Activated CD8-positive, alpha-beta memory T cell treated with anti-CD3 and anti-CD28 coated beads for 24 hours (primary cell): ENCODE measurements at places on chromosomes 11 and 22.

- no peak for DNase-seq
Observed at GRCh38 chr22:31893460-31893859, 50.9 kb upstream of the YWHAH start.

DNA sequence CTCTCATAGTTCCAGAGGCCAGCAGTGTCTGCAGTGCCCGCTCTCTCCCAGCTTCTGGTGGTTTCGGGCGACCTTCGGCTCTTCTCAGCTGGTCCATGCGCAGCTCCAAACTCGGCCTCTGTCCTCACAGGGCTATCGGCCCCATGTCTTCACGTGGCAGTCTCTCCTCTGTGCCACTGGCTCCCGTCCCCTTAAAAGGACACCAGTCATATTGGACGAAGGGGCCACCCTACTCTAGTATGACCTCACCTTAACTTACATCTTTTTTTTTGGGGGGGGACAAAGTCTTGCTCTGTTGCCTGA is 13.8 kb downstream of the LTO1 start:
- no peak for DNase-seq

- DNase-seq: no peak
Observed at GRCh38 chr11:127340438-127340837, 339.9 kb upstream of the KIRREL3 start.

- no peak for DNase-seq
Observed at GRCh38 chr11:19874266-19874665, 161.6 kb downstream of the NAV2 start.

DNA sequence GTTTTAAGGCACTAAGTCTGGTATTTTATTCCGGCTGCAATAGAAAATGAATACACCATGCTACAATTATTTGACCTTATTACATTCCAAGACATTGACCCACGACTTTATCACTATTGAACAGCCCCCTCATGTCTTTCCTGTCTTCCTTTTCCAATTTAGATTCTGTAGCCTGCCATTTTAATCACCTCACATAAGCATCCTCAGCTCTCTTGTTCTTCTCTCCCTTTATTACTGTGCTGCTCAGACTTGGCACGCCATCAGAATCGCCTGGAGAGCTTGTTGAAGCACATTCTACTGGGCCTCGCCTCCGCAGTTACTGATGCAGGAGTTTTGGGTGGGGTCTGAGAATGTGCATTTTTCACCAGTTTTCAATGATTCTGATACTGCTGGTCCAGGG is 38.7 kb upstream of the SWAP70 start:
- DNase-seq: no peak

- no peak for DNase-seq
Observed at GRCh38 chr11:124834526-124835180, 30.6 kb upstream of the ROBO3 start.

- no peak for DNase-seq
Observed at GRCh38 chr11:66292543-66293332, 1.0 kb downstream of the TMEM151A start.

DNA sequence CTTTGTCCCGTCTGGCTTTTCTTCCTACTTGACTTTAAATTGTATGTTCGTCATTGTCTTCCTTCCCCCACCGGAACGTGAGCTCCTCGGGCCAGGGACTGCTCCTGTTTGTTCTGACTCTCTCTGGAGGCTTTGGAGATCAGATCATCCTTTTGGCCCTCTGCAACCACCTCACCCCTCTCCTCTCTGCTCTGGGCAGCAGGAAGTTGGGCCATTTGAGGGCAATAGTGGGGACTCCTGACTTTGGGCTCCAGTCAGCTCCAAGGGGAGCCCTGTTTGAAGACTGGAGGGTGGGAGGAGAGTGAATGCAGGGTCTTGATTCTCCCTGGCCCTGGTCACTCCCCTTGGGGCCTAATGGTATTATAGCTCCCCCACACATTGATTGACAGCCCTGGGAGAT is 186.3 kb upstream of the B3GAT1 start:
- DNase-seq: peak; percentile 37

DNA sequence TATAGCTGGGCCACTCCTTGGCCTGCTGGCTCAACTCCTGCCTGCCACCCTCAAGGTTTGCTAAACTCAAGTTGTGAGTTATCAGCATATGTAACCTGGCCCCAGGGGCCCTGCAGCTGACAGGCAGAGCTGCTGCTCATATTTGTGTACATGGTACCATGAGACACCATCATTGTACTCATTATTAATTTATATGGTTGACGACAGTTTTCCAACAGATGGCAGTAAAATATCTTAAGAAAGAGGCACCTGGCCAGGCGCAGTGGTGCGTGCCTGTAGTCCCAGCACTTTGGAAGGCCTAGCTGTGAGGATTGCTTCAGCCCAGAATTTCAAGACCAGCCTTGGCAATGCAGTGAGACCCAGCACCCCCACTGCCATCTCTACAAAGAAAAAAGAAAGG is 11.4 kb upstream of the DENND5A start:
- peak; percentile 50 for DNase-seq

DNA sequence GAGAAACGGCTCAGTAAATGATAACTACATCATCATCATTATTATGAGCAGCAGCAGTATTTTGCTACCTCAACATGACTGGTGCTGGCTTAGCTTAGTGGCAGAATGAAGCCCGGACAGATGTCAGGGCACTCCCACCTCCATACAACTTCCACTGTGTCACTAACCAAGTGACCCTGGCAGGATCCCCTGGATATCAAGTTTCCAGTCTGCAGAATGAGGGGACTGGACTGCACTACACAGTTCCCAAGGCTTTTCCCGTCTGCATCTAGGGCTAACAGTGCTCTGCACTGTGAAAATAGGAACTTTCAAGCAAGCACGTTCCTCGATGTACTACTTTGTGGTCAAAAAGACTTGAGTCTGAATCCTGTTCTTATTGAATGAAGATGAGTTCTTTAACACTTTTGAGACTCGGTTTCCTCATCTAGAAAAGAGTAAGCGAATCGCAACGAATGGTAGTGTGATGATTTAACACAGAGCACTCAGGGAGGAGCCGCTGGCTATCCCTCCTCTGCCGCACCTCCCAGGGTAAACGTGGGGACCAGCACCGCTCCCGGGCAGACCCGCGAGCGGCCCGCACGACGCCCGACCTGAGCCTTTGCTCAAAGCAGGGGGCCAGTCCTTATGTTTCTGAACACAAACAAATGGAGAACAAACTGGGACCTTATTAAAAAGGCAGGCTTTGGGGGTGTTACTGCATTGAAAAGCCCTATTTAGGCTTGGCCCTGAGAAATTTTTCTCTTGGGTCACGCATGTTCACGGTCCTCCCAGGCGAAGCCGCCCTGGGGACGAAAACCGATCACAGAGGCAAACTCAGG is 910 bp downstream of the CLTCL1 start:
- DNase-seq: peak; percentile 73

DNA sequence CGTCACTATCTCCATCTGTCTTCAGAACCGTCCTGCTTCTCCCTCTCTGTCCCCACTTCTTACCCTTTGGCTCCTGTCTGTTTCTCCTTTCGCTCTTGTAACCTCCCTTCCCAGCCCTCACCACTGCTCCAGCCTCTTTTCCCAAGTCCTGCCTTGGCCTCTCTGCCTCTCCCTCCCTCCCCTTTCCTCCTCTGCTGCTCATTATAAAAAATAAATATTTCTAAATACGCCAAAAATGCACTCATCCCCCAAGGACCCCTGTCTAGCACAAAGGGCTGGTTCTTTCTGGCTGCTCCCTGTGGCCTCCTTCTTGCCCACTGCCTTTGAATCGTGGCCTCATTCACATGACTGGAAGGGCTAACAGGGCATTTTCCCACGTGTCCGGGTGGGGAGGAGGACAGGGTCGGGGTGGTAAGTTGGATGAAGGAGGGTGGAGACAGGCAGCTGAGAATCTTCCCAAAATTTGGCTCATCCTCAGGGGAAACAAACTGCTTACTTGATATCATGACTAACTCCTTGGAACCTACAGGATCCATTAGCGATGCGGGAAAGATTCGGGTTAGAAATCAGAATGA is 26.4 kb upstream of the OAF start:
- peak; percentile 11 for DNase-seq

- DNase-seq: no peak
Observed at GRCh38 chr22:44500599-44500998, 2.6 kb upstream of the RTL6 start.

DNA sequence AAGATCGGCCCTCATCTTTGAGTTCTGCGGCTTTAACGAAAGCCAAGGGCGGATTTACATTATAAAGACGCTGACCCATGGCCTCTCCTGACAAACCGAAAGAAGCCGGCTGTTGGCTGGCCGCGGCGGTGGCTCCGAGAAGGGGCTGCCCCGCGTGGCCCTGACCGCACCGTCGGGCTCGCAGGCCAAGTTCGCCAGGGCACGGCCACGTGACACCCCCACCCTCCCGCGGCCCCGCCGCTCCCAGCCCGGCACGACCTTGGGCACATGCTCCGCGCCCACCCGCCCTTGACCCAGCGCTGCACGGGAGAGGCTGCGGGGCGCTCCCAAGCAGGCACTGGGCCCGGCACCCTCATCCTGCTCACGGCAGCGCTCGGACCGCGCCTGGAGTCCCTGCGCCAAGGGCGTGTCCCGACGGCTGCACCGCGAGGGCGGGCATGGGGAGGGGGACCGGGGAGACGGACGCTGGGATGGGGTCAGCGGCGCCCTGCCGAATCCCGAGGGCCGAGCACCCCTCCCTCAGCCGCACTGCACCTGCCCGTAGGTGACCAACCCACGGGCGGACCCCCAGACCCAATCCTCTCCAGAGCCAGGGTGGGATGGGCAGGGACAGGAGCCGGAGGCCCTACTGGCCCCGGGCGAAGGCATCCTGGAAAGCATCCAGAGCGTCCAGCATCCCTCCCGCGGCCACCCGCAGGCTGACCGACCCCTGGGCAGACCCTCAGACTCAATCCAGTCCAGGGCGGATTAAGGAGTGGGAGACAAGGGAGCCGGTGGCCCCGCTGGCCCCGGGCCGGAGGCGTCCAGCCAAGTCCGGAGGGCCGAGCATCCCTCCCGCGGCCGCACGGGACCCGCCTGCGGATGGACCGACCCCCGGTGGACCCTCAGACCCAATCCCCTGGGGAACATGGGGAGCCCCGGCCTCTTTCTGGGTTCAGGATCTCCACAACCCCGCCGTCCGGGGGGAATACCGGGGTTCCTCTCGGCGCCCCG is 759 bp downstream of the CPT1A start:
- DNase-seq: peak; percentile 69

GRCh38 chr11:952406-953385 is 27.0 kb downstream of the AP2A2 start:
- no peak for DNase-seq

- no peak for DNase-seq
Observed at GRCh38 chr11:84924154-84924692, 702.9 kb downstream of the DLG2 start.

DNA sequence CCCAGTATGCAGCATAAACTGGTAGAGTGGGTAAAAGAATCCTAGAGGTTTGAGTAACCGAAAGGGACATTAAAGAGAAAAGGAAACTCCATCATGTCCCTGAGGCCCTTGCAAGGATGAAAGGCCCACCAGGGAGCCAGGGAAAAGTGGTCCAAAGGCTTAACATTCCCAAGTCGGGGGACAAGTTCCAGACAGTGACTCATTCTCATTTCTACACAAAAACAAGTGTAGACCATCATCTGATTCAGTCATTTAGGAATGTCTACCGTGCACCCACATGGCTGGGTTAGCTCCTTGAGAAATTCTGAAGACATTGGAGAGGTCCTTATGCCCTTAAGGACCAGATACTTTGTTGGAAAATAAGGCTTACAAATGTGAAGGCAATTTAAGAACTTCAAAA is 4.8 kb upstream of the NOX4 start:
- DNase-seq: no peak

DNA sequence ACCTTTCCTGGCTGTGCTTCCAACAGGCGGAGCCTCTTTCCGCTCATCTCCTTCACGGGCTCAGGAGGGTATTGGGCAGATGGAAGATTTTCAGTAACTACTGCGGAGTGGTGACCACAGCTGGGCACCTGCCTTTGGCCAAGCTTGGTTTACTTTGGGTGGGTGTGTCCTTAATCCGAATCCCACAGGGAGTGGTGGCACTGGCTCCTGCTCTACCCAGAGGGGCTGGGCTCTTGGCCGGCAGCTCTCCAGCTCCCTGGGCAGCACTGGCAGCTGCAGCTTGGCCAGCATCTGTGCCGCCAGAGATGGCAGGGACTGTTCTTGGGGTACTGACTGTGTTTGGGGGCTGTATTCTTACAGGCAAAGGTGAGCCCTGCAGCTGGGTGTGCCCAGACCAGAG is 29.8 kb downstream of the BID start:
- no peak for DNase-seq

DNA sequence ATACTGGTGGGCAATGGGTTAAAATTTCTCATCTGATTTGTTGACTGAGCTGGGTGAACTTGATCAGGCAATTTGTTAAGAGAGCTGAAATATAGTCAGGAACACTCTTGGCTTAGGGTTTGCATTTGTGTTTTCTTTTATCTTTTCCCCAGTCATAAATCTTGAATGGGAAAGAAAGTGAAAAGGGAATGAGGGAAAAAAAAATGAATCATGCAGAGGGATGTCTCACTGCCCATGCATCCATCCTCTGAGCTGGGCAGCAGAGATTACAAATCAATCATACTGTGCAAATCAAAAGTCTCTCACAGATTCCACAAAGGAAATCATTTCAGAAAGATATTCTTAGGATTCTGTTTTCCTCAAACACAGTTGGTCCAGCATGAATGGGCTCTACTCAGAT is 174.2 kb upstream of the MPPED2 start:
- DNase-seq: no peak

GRCh38 chr11:36899800-36900199 is 301.8 kb upstream of the RAG2 start:
- DNase-seq: no peak

DNA sequence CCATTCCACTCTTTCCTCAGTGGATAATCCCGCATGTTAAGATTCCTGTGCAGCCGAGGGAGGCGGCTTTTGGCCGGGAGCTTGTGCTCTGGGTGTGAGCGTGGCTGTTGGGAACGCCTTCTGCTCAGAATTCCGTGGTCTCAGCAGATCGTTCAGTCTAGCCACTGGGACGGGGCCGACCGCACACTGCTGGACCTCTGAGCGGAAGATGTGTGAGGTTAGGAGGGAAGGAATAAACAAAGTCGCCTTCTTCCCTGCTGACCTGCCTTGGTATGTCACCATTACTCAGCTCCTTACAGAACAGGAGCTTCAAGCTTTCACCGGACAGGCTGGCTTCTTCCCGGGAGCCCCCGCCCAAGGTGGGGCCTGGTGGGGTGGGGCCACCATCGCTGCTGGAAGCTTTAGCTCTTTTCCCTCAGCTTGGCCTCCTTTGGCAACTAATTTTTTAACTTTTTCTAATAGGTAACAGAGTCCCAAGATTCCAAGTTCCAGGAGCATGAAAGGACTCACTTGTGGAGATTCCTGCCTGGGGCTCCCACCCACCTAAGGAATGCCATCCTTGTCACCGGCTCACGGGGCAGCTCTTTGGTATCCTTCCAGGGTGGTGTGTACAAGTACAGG is 22.5 kb upstream of the SEPTIN5 start:
- DNase-seq: no peak

DNA sequence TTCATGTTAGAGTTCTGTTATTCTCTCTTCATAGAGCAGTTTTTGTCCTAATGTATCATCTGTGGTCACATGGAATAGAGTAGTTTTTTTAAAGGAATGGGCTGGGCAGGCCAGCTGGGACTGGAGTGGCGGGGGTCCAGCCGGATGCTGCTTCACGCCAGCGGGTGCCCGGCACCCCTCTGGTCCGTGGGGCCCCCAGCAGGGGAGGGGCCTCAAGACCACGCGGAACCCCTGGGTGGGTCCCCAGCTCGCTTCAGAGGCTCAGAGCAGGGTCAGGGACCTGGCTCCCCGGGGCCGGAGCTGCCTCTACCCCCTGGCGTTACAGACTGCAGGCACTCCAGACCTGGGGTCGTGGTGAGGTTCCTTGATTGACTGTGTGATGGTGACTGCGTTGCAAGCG is 159.1 kb upstream of the HSD17B12 start:
- no peak for DNase-seq

GRCh38 chr11:68776442-68777235 is 25.3 kb upstream of the TESMIN start:
- no peak for DNase-seq
